H7 (cell line): ENCODE measurements at places on chromosomes 3 and 15. TPM values are rescaled to one million over a fixed set of nuclear protein-coding genes. Genes with fewer than 3 reads are reported as not detected.

TTC14 gene
- 15.1 and 15.6 TPM in 2 replicates for total RNA-seq

HHATL gene
- total RNA-seq: not detected in 2 replicates

CADPS gene
- 5.2 and 7.1 TPM in 2 replicates for total RNA-seq

ARNT2 gene
- total RNA-seq: 1.5 and 3.1 TPM in 2 replicates

RETNLB gene
- total RNA-seq: not detected in 2 replicates

PPP1R14D gene
- not detected in 2 replicates for total RNA-seq

CNTN3 gene
- 0.14 and 0.15 TPM in 2 replicates for total RNA-seq

INO80 gene
- 17.1 TPM in 2 replicates for total RNA-seq

UACA gene
- total RNA-seq: 21.1 and 29.2 TPM in 2 replicates

TRNT1 gene
- total RNA-seq: 14.3 and 14.7 TPM in 2 replicates

LRRC31 gene
- not detected in 2 replicates for total RNA-seq

SPINK8 gene
- total RNA-seq: not detected in 2 replicates

STRIT1 gene
- not detected in 2 replicates for total RNA-seq

FAM227B gene
- 3.2 and 4.9 TPM in 2 replicates for total RNA-seq

AGBL1 gene
- total RNA-seq: not detected in 2 replicates

DUOX1 gene
- 0.24 and 0.37 TPM in 2 replicates for total RNA-seq

GPR176 gene
- 30.1 and 43.6 TPM in 2 replicates for total RNA-seq

GTF2E1 gene
- 65.2 and 69.1 TPM in 2 replicates for total RNA-seq

SYNPR gene
- total RNA-seq: 0.24 and 1.4 TPM in 2 replicates

TRIM42 gene
- not detected in 2 replicates for total RNA-seq
